ENCODE measurements at places on chromosomes 1 and 21.
A peak's percentile ranks its signal among the peaks of the same experiment; 100 is the strongest.

GRCh38 chr1:147626739-147627138, 43.6 kb downstream of the ACP6 start:
- no peaks in the 10 kb centered on the region for H3K27me3 ChIP-seq
- peaks cover 20% of the 10 kb centered on the region for H3K4me1 ChIP-seq
- no peak for DNase-seq
- H3K4me3 ChIP-seq = no peak overlapping the region
- no peaks in the 10 kb centered on the region for H3K36me3 ChIP-seq
- H3K27ac ChIP-seq = no peak overlapping the region

DNA sequence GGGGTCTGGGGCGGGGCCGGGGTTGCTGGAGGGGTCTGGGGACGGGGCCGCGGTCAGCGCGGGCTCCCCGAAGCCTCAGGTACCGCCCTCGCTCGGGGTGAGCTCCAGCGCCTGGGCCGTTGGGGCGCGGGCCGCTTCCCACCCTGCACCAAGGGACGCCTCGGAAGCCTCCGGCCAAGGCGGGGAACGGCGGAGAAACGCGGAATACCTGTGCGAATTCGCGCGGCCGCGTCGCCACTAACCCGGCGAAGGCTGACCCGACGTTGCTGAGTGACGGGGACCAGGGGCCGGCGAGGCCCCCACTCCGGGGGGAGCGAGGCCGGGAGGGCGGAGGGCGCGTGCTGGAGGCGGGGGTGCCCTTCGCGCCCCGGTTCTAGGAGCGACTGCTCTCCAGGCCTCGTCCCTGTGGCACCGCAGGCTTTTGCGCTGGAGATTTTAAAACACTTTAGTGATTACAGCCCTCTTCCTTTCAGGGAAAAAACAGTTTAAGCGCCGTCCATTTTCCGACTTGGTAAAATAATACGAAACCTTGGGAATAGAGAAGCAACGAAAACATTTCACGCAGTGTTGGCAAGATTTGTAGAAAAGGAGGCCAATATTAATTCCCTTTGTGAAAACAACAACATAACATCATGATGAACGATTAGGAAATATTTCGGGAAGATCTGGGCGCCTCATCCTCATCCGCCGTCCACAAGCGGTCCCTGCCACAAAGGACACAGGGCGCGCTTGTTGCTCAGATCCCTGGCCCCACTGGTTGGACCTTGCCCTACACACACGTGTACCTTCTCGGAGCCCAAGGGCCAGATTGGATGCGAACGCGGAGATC, 971 bp upstream of the GNG4 start:
- H3K36me3 ChIP-seq = peaks cover 4% of the 10 kb centered on the region
- H3K27ac ChIP-seq = no peak overlapping the region
- peaks cover 92% of the 10 kb centered on the region for H3K27me3 ChIP-seq
- DNase-seq = peak; percentile 27
- H3K4me1 ChIP-seq = peaks cover 31% of the 10 kb centered on the region
- peak overlapping the region; percentile 30 for H3K4me3 ChIP-seq

DNA sequence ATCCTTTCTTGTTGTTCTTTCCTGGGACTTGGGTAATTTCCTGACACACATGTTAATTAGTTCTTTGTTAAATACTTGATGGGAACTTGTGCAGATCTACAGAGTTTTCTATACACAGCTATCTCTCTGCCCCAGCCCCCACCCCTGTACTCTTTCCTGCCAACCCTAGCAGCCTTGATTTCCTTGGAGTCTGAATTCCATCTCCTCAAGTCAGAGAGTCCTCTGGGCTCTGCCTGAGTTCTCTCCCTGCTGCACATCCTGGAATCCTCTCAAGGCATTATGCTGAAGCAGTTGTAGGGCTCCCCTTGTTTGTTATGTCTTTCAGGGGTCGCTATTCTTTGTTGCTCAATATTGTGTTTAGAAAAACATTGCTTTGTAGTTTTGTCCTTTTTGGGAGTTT, 384.7 kb downstream of the RPS6KC1 start:
- H3K36me3 ChIP-seq = no peaks in the 10 kb centered on the region
- H3K4me1 ChIP-seq = no peaks in the 10 kb centered on the region
- H3K27ac ChIP-seq = no peak overlapping the region
- peaks cover 4% of the 10 kb centered on the region for H3K27me3 ChIP-seq
- H3K4me3 ChIP-seq = no peak overlapping the region
- no peak for DNase-seq

GRCh38 chr21:31318971-31319370, 25.1 kb downstream of the TIAM1 start:
- no peak overlapping the region for H3K4me3 ChIP-seq
- H3K27me3 ChIP-seq = no peaks in the 10 kb centered on the region
- no peak for DNase-seq
- H3K27ac ChIP-seq = no peak overlapping the region
- H3K4me1 ChIP-seq = peaks cover 11% of the 10 kb centered on the region

- peaks cover 4% of the 10 kb centered on the region for H3K27me3 ChIP-seq
- H3K27ac ChIP-seq = no peak overlapping the region
- no peak overlapping the region for H3K4me3 ChIP-seq
- H3K36me3 ChIP-seq = no peaks in the 10 kb centered on the region
- no peaks in the 10 kb centered on the region for H3K4me1 ChIP-seq
- DNase-seq = no peak
Measured at GRCh38 chr1:37047542-37047941, 13.2 kb upstream of the GRIK3 start.

DNA sequence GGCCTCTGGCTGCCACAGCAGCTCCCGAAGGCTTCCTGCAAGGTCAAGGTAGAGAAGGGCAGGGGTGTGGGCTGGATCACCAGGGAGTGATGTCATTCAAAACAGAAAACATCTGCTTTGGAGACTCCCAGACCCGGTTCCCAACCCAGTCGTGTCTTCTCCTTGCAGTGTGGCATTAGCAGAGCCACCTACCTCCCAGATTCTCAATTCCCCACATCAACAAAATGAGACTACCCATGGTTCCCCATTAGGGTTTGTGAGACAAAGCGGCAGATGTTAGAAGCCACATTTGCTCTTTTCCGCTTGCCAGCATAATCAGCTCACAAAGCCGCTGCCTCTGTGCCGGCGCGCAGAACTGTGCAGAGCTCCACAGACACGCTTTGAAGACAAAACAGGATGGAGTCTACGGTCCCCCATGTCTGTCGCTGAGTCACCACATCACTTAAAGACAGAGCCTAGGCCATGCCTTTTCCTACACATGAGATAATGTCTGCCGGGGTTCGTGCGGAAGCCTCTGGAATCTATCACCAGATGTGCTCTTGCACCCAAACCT, 12.5 kb downstream of the KIF17 start:
- H3K4me1 ChIP-seq = no peaks in the 10 kb centered on the region
- no peak overlapping the region for H3K4me3 ChIP-seq
- no peak for DNase-seq
- H3K27me3 ChIP-seq = peaks cover 35% of the 10 kb centered on the region

- H3K27ac ChIP-seq = no peak overlapping the region
- no peak for DNase-seq
- no peak overlapping the region for H3K4me3 ChIP-seq
Measured at GRCh38 chr1:3435666-3436065, 18.8 kb upstream of the ARHGEF16 start.

DNA sequence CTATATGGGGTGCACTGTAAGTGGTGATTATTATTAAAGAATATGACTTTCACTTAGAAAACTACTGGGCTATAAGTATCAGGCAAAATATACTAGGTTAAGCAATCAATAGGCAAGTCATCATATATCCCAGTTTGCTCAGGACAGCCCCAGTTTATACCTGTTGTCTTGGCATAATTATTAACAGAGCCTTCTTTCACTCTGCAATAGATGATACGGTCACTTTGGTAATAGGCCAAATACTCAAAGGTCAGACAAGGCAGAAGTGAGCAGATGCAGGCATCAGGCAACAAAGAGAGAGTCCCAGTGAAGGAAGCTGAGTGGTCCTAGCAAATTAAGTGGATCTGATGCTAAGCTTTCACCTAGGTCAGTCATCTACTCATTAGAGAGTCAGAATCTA, 599.9 kb downstream of the LMO4 start:
- no peaks in the 10 kb centered on the region for H3K36me3 ChIP-seq
- H3K4me3 ChIP-seq = no peak overlapping the region
- no peaks in the 10 kb centered on the region for H3K4me1 ChIP-seq

- no peak overlapping the region for H3K27ac ChIP-seq
- H3K27me3 ChIP-seq = peaks cover 9% of the 10 kb centered on the region
- no peaks in the 10 kb centered on the region for H3K4me1 ChIP-seq
- H3K36me3 ChIP-seq = no peaks in the 10 kb centered on the region
Measured at GRCh38 chr1:247530785-247531184, 5.5 kb downstream of the OR2C3 start.

DNA sequence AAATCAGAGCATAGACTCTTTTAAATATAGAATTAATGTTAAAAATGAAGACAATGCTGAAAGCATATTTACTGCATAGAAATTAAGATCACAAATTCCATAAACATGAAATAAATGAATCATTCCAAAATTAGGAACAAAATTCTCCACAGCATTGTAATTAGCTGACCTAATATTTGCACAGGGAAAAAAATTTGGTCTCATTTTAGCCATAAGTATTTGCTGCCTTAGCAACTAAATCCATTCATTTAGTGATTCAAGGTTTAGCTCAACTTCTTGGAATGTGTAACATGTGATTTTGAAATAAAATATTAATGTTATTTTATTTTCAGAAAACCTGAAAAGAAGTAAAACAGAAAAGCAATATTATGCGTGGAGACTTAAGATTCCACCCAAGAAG, 25.5 kb downstream of the ADAMTS5 start:
- no peaks in the 10 kb centered on the region for H3K4me1 ChIP-seq
- H3K4me3 ChIP-seq = no peak overlapping the region
- no peak for DNase-seq
- no peaks in the 10 kb centered on the region for H3K36me3 ChIP-seq
- H3K27me3 ChIP-seq = no peaks in the 10 kb centered on the region
- H3K27ac ChIP-seq = no peak overlapping the region

- H3K27ac ChIP-seq = no peak overlapping the region
- no peaks in the 10 kb centered on the region for H3K36me3 ChIP-seq
- DNase-seq = no peak
- peaks cover 32% of the 10 kb centered on the region for H3K4me1 ChIP-seq
- H3K27me3 ChIP-seq = peaks cover 37% of the 10 kb centered on the region
- no peak overlapping the region for H3K4me3 ChIP-seq
Measured at GRCh38 chr21:45555251-45555556, 13.0 kb upstream of the SLC19A1 start.

GRCh38 chr1:110229348-110230001, 19.4 kb downstream of the KCNC4 start:
- H3K36me3 ChIP-seq = no peaks in the 10 kb centered on the region
- no peak overlapping the region for H3K27ac ChIP-seq
- no peak overlapping the region for H3K4me3 ChIP-seq
- H3K4me1 ChIP-seq = no peaks in the 10 kb centered on the region
- DNase-seq = no peak

GRCh38 chr1:182147136-182147820, 85.8 kb upstream of the ZNF648 start:
- H3K36me3 ChIP-seq = no peaks in the 10 kb centered on the region
- DNase-seq = no peak
- peaks cover 5% of the 10 kb centered on the region for H3K27me3 ChIP-seq
- peaks cover 56% of the 10 kb centered on the region for H3K4me1 ChIP-seq
- H3K27ac ChIP-seq = no peak overlapping the region
- H3K4me3 ChIP-seq = no peak overlapping the region

DNA sequence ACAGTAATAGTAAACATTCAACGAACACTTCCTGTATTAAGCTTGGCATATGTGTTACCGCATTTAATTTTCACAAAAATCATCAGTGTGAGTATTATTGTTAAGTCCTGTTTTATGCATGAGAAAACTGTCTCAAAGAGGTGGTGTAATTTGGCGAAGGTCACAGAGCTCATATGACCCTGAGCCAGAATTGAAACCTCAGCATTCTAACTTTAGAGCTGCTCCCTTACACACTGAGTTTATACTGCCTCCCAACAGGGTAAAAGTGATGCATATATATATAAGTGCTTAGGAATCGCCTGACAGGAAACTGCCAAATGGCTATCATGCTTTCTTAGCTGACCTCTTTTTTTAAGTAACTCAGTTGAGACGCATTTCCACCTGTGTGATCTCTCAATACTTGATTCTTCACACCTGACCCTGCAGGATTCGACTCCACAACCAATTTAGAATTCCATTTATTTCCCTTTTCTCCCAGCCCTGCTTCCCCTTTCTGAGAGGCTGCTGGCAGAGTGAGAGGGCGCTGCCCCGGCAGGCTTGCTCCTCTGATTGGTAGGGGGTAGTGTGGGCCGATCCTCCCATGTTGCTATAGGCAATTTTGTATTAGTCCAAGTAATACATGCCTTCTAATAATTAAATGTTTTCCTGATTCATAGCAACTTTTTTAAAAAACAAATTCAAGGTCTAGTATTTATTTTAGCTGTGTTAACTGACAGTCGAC, 40.5 kb downstream of the ZBTB40 start:
- H3K36me3 ChIP-seq = peaks cover 17% of the 10 kb centered on the region
- no peak overlapping the region for H3K27ac ChIP-seq
- no peaks in the 10 kb centered on the region for H3K27me3 ChIP-seq
- H3K4me3 ChIP-seq = no peak overlapping the region

DNA sequence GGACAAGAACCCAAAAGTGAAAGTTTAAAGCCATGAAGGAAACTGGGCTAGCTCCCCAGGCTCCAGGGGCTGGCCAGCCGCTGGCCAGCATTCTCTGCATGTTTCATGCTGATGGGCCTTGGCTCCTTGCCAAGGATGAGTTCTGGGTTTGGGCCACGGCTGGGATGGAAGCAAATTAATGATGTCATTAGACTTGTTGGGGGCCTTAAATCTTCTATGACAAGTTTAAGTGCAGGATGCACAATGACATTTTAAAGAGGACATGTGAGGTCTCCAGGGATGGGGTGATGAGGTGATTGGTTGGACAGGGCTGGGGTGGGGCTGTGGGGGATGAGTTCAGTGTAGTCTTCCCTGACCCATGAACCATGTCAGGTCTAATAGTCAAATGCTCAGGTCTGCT, 199.6 kb downstream of the TRABD2B start:
- no peaks in the 10 kb centered on the region for H3K4me1 ChIP-seq
- H3K36me3 ChIP-seq = no peaks in the 10 kb centered on the region
- no peak for DNase-seq

GRCh38 chr1:116948046-116948445, 38.3 kb downstream of the PTGFRN start:
- no peaks in the 10 kb centered on the region for H3K36me3 ChIP-seq
- H3K4me3 ChIP-seq = no peak overlapping the region
- peaks cover 25% of the 10 kb centered on the region for H3K4me1 ChIP-seq
- DNase-seq = no peak

GRCh38 chr1:170267317-170267716, 121.6 kb downstream of the NTMT2 start:
- DNase-seq = no peak
- H3K4me3 ChIP-seq = no peak overlapping the region
- no peaks in the 10 kb centered on the region for H3K36me3 ChIP-seq
- H3K27me3 ChIP-seq = peaks cover 4% of the 10 kb centered on the region

- H3K27me3 ChIP-seq = no peaks in the 10 kb centered on the region
- H3K4me1 ChIP-seq = no peaks in the 10 kb centered on the region
- H3K4me3 ChIP-seq = no peak overlapping the region
- no peaks in the 10 kb centered on the region for H3K36me3 ChIP-seq
- H3K27ac ChIP-seq = no peak overlapping the region
Measured at GRCh38 chr1:238652346-238652968, 733.9 kb upstream of the CHRM3 start.

DNA sequence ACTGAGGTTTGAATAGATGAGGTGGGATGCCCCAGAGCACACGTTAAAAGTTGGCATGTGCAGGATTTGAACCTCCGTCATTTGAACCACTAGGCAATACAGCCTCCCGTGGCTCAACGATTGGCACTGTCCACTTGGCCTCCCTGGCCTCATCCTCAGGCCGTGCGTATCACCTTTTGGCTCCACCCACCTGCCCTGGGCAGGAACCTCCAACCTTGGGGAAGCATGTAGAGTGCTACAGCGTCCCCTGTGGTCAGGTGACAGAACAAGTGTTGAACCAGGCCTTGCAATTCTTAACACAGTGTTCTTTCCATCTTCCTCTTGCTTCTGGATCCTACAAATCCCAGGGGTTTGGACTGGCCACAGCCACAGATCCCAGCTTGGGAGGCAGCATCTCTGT, 112.6 kb downstream of the PAX7 start:
- no peak for DNase-seq
- no peak overlapping the region for H3K4me3 ChIP-seq
- no peaks in the 10 kb centered on the region for H3K36me3 ChIP-seq
- no peaks in the 10 kb centered on the region for H3K4me1 ChIP-seq
- peak overlapping the region; percentile 4 for H3K27ac ChIP-seq
